ENCODE measurements at places on chromosomes 12 and 14.

DNA sequence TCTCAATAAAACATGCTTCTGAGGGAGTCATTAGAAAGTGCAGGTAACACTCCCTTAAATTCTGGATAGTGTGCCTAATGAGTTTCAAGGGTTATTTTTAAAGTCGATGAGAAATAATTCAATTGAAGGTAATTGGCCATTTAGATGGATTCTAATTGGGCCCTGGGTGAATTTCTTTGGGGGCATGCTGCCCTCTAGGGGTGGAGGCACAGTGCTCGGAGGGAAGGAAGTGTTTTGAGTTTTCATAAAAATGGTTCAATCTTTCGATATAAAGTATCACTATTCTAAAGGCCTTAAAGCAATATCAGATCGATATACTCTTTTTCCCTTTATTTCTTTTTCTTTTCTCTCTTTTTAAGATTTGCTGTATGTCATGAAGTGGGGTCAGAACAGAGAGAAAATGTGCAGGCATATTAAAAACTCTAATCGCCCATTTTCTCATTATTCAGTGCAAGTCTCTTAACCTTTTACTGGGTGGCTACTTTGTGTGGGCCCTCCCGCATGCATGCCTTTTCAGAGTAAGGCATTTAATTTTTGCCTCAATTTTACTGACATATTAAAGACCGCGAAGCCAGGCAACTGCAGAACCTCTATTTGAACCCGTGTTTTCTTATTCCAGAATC is 25.5 kb downstream of the NKX2-8 start:
- no peak for DNase-seq

GRCh38 chr14:52596861-52597260 is 44.2 kb downstream of the GPR137C start:
- no peak for DNase-seq

GRCh38 chr14:21070083-21070609 is at the start of gene ARHGEF40:
Gene ARHGEF40, plus strand, starts transcription at chr14:21070304. Its CDS starts 93 bp downstream, at chr14:21070397.
- DNase-seq = no peak

DNA sequence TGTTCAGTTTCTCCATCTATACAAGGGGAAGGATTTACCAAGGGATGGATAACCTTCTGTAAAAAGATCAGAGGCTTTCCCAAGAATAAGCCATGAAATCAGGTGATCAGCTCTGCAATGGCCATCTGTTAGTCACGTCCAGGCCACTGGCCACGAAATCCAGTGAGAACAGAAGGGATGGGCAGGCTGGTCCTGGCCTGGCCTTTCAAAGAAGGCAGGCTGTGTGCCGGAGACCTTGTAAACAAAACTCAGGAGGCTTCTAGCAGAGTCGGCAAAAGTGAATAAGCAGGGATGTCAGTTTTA is 68.5 kb downstream of the RNF34 start:
- no peak for DNase-seq

DNA sequence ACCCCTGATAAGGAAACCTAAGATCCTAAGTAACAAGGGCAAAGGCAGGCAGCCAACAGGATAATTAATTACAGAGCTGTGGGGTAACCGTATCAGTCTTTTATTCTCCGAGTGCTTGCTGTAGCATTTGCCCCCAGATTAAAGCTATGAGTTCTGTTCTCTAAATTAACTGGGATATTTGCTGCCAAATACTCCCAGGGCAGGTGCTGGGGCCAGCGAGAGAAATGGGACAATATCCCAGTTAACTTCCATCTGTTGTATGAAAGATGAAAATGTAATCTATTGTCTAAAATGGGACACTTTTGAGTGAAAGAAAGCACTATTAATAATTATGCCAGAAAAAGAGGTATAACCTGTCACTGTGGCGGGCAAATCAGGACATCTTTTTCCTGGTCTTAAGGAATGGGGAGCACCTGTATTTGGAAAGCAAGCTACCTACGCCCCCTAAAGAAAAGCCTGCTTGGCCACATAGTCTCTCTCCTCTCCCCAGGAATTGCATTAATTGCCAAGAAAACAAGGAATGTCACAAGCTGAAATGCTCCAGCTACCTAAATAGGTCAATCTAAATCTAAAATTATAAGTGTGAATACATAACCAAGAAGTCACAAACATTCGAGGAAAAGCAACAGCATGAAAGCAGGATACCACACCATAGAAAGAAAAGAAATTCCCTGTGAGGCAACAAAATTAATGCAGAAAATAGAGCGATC is 26.7 kb upstream of the CFAP54 start:
- DNase-seq = no peak

DNA sequence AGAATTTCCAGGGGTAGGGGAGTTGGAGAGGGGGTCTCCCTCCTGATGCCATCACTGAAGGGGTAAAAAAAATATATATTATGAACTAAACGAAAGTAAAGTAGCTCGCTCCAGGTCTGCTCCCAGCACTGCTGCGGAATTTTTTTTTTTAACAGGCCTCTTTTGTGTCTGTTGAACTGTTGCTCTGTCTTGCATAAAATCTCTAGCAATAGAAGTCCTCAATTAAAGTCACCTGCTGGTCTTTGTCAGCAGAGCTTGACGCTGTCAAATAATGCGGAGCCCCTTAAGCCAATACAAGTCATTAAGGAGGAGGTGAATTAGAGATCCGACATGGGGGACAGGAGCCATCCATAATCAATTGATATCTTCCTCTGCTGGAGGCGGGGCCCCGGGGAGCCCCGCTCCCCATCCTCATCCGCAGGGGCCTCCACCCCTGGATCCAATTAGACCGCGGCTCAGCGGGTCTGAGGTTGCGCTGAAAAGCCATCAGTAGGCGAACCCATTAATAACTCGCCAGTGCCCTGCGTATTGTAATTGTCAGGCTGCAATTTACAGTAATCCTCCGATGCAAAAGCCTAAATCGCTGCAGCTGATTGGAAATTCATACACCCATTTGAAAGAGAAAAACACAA is 85.6 kb downstream of the DICER1 start:
- no peak for DNase-seq

DNA sequence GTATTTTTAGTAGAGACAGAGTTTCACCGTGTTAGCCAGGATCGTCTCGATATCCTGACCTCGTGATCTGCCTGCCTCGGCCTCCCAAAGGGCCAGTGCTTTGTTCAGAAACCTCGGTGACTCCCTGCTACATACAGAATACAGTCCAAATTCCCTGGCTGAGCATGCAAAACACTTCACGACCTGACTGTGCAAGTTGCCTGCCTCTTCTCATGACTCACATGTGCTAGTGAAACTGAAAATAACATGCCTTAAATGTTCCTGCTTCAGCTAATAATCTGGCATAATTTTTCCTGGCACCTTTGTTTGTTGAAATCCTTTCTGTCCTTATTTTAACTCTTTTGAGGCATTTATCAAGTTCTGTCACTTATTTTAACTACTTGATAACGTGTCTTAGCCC is 8.2 kb downstream of the DMAC2L start:
- no peak for DNase-seq

- DNase-seq = no peak
Observed at GRCh38 chr14:36212577-36212976, 36.1 kb upstream of the PTCSC3 start.

DNA sequence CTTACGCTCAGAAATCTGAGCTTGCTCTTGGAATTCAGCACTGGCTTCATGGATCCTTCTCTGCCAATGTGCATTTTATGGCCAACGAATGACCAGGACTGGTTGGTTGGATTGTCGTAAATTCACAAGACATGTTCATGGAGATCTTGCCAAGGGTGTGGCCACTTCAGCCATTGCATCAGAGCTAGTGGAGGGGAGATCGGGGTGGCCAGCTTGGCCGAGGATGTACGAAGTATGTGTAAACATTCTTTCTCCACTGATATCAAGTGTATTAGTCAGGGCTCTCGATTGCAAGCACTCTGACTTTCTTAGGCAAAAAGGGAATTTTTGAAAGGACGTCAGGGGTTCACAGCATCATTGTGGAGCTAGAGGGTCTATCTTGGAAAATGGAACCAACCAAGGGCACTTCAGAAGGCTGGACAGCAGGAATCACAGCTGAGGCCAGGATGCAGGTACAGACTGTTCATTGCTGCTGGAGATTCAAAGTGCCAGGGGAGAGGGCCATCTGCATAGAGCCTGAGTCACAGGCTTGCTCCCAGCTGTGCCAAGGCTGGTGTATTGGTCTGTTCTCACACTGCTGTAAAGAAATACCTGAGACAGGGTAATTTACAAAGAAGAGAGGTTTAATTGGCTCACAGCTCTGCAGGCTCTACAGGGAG is 32.9 kb upstream of the ADGRD1 start:
- DNase-seq = no peak

- no peak for DNase-seq
Observed at GRCh38 chr12:108151533-108152169, 22.6 kb downstream of the WSCD2 start.

- DNase-seq = no peak
Observed at GRCh38 chr14:72256055-72256454, 323.8 kb downstream of the RGS6 start.

DNA sequence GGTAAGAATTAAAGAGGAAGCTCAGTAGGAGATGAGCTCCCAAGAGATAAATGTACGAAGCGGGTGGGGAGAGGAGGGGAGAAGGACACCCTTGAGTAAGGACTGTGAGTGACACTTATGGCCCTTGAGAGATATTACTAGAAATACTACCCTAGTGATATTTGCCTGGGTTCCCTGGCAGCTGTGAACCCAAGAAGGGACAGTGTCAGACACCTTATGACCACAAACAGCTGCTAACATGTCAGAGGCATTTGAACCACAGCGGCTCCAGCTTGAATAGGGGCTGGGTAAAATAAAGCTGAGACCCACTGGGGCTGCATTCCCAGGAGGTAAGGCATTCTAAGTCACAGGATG is 19.6 kb upstream of the SLC6A12 start:
- no peak for DNase-seq

GRCh38 chr12:131684015-131684725 is 26.7 kb upstream of the SFSWAP start:
- DNase-seq = no peak

DNA sequence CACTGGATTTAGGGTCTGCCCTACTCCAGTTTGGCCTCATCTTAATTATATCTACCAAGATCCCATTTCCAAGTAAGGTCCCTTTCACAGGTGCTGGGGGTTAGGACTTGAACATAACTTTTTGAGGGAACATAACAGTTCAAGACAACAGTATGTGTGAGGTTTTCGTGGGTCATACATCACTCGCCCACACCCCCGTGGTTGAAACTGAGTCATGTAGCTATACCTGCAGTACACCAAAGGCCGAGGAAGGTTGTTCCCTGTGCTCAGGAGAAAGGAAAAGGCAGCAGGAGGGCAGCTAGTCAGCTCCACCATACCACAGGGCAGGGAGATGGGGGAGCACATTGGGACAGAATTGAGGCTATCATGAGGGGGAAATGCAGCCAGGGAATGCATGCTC is 167.0 kb downstream of the PPM1H start:
- DNase-seq = no peak

DNA sequence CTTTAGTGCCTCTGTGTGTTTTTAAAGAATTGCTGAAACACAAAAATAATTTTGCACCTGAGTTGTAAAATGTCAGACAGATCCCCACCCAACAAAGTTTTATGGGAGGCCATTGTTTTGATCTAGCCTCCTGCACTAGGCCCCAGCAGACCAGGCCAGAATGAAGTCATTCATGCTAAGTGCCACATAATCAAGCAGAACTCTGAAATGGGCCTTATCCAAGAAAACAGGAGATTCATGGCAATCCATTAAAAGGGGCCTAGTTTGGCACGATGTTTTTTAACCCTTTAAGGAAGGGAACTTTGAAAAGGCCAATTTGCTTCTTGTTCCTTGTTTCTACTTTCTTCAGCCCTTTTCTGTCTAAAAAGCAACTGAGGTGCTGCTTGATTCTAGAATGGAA is 260.9 kb downstream of the ITPR2 start:
- no peak for DNase-seq

Data from activated CD4-positive, alpha-beta T cell treated with anti-CD3 and anti-CD28 coated beads, Interleukin-2, amount 50 U/mL, for 4 hours (primary cell).